ENCODE measurements at places on chromosomes 12 and 14.

- no peak for DNase-seq
Measured at GRCh38 chr12:131370791-131371347, 340.0 kb upstream of the SFSWAP start.

DNA sequence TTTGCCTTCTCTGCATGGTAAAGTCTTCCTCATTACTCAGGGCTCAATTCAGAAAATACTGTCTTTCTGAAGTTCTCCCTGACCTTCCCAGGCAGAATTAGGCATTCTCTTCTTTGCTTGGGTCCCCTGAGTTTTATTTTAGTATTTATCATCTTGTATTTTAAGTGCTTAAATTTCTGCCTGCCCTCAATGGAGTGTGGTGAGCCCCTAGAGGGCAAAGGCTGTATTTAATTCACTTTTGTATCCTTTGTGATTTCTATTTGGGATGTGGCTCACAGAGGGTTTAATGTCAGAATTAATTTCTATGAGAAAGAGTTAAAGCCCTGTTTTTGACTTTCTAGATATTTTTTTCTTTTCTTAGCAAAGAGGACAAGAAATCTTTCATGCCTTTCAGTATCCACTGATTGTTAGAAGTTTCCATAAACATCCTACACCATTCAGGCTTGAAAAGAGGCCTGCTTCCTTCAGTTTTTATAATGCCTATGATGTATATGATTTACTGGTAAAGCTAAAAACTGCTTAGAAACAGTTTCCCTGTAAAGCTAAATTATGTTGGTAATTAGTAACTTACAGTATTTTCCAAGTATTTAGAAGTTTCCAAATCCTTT, 55.6 kb upstream of the PTPRB start:
- DNase-seq = no peak

DNA sequence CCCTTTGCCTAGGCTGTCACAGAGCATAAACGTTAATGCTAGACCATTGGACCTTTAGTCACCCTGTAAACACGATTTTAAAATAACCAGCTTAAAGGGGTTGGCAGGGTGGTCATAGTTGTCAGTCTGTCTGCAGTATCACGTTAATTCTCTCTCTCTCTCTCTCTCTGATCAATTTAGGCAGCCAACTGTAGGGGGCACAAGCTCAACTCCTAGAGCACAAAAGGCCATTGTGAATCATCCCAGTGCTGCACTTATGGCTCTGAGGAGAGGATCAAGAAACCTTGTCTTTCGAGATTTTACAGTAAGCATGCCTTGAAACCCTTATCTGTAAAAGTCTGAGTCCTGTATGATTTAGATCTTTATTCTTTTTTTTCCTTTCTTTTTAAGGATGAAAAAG, 97.1 kb downstream of the SCAF11 start:
- no peak for DNase-seq

- DNase-seq = no peak
Measured at GRCh38 chr12:103824290-103824689, 16.7 kb downstream of the NT5DC3 start.

GRCh38 chr12:116529048-116529447, 30.1 kb upstream of the MAP1LC3B2 start:
- no peak for DNase-seq
